ENCODE measurements at places on chromosomes 1 and 21. TPM values are rescaled to one million over a fixed set of nuclear protein-coding genes. Genes with fewer than 3 reads are reported as not detected.

KCNA2 gene
- not detected for total RNA-seq

ATAD3C gene
- total RNA-seq: not detected

SLC35F3 gene
- not detected for total RNA-seq

KCNA10 gene
- not detected for total RNA-seq

ZYG11B gene
- 29.2 TPM for total RNA-seq

MIER1 gene
- 16.5 TPM for total RNA-seq

TAS1R3 gene
- total RNA-seq: 0.32 TPM

MSH4 gene
- total RNA-seq: under 0.01 TPM

RBP7 gene
- 0.81 TPM for total RNA-seq

DLGAP3 gene
- under 0.01 TPM for total RNA-seq

LMX1A gene
- total RNA-seq: not detected

FMO3 gene
- 0.06 TPM for total RNA-seq

MARCKSL1 gene
- 129 TPM for total RNA-seq

TTLL7 gene
- 1.5 TPM for total RNA-seq

SOAT1 gene
- 20.1 TPM for total RNA-seq

RNU1-3 gene
- 6,751 TPM for total RNA-seq

ADAM30 gene
- not detected for total RNA-seq

SYDE2 gene
- total RNA-seq: 0.49 TPM

COL16A1 gene
- 1.0 TPM for total RNA-seq

CFAP45 gene
- 0.13 TPM for total RNA-seq

SLAMF7 gene
- total RNA-seq: not detected

SLAMF1 gene
- not detected for total RNA-seq

RNU1-2 gene
- 6,751 TPM for total RNA-seq

SLC1A7 gene
- not detected for total RNA-seq

AIRE gene
- total RNA-seq: not detected

AADACL3 gene
- total RNA-seq: not detected

TSPAN2 gene
- total RNA-seq: 8.1 TPM

SORT1 gene
- total RNA-seq: 14.9 TPM

LCE1E gene
- not detected for total RNA-seq

ILDR2 gene
- not detected for total RNA-seq

AMY2B gene
- total RNA-seq: 0.65 TPM

PGLYRP4 gene
- not detected for total RNA-seq

SPATA17 gene
- not detected for total RNA-seq

L1TD1 gene
- not detected for total RNA-seq

OBSCN gene
- total RNA-seq: 9.1 TPM

EVA1C gene
- 33.5 TPM for total RNA-seq

OR2G2 gene
- not detected for total RNA-seq

HEYL gene
- total RNA-seq: 0.32 TPM

IFI44L gene
- total RNA-seq: 5.7 TPM

SLC44A5 gene
- 0.16 TPM for total RNA-seq

WDR47 gene
- 13.3 TPM for total RNA-seq

UAP1 gene
- total RNA-seq: 48.1 TPM

NFASC gene
- total RNA-seq: 0.06 TPM

TBCE gene
- total RNA-seq: 12.6 TPM

PPM1J gene
- total RNA-seq: 0.49 TPM

EFNA1 gene
- total RNA-seq: 99.7 TPM

PIGR gene
- not detected for total RNA-seq

FTCD gene
- total RNA-seq: not detected

LIX1L gene
- 22.0 TPM for total RNA-seq

LCE6A gene
- total RNA-seq: not detected

HTR1D gene
- 0.49 TPM for total RNA-seq

IVL gene
- total RNA-seq: not detected

PKNOX1 gene
- 23.1 TPM for total RNA-seq
